NCI-H2081 treated with DMSO at 0.1 percent for 48 hours (cell line): ENCODE measurements at places on chromosomes 16 and 17.

GRCh38 chr16:48383877-48384519 is 1.2 kb downstream of the SIAH1 start:
- DNase-seq, result no peak

GRCh38 chr16:30183233-30184095 is at the start of gene CORO1A:
CORO1A (plus strand) TSS chr16:30183602; CDS start chr16:30185210, 1,608 bp downstream.
- no peak for DNase-seq

DNA sequence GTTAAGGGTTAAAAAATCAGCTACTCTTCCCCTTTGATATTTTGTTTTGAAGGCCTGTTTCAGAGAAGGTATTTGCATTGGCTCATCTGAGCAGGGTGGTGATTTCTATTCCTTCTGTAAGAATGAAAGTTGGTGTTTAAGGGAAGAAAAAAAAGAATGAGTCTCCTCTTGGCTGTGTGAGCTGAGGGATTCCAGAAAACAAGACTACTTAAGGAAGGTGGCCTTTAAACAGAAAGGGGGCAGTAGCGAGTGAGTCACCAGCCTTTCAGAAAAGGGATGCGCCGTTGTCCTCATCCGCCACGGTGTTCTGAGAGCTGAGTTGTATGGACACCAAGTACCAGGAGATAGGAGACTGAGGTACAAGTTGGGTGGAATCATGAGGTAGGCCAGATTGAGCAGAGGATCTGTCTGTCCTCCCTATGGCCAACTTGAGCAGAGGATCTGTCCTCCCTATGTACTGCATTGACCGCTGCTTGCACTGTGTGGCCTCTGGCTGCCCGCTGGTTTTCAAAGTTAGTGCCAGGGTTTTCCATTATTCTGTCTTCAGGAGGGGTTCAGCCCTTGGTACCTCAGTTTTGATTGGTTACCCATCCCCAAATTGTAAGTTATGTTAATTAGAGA is 8.2 kb downstream of the PRKCA start:
- no peak for DNase-seq

GRCh38 chr17:68750208-68750562 is 149.0 kb upstream of the FAM20A start:
- DNase-seq, result no peak

DNA sequence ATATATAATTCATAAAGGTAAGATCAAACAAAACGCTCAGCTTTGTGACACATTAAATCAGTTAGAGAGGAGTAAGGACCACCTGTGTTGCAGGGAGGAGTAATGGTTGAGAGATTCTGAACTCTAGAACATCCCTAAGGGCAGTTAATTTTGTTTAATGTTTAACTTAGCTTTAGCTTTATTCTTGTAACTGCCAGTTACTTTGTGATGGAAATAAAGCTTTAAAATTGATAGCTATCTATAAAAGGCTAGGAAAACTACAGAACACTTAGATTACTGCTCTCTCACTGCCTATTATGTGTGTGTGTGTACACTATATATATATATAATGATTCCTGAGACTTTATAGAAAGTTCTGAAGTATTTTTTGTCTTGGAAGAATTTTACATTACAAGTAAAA is 37.8 kb downstream of the PTRH2 start:
- DNase-seq, result no peak
